ENCODE measurements at places on chromosomes 11 and 22.

DNA sequence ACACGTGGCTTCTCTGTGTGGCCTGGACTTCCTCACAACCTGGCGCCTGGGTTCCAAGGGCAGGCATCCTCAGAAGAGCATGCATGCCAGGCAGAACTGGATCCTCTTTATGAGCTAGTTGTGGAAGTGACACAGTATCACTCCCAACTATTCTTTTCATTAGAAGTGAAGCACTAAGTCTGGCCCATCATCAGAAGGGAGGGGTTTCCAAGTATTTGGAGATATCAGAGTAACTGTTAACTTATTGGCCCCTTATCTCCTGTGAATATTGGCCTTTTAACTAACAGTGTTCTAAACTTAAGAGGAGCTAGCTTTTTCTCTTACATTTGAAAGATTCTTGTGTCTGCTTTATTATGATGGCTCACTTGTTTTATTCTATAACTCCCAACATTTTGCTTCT, 35.5 kb downstream of the FDX1 start:
- no peak for DNase-seq

DNA sequence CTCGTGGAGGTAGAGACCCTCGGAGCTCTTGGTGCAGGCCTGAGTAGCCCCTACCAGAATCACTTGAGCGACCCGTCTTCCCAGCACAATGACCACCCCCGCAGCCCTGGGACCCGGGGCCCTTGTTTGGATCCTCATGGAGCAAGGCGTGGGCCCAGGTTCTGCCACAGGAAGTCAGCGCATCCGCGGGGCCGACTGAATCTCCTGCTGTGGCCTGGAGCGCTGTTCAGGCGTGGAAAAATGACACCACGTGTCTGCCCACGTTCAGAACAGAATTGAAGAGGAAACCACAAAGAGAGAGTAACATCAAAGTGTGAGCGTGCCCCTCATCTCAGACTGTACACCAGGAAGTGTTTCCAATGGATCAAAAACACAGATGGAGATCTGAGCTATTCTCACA, 1479.2 kb downstream of the TBC1D22A start:
- no peak for DNase-seq

GRCh38 chr11:106879832-106880546, 138.3 kb downstream of the GUCY1A2 start:
- DNase-seq: no peak

- DNase-seq: no peak
Observed at GRCh38 chr22:49108636-49109315, 718.9 kb downstream of the BRD1 start.

DNA sequence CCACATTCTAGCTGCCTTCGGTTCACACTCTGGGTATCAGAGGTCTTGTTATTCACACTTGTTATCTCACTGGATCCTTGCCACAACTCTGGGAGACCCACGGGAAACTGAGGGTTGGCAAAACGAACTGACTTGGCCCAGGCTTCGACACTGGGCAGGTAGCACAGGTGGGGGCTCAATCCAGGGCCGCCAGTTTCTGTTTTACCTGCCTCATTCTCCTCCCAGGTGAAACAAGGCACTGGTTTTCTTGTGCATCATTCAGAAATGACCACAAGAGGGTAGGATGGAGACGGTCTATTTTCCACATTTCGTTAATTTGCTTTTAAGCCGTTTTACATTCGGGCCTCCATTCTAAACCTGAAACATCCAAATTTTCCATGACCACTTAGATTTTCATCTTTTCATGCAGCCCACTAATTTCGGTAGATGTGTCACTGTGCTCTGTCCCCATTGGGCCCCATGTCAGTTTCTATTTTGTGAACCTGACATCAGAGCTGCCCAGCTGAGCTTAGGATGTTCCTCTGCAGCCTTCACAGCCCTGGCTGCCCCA, 108.1 kb downstream of the KIAA1671 start:
- DNase-seq: no peak

DNA sequence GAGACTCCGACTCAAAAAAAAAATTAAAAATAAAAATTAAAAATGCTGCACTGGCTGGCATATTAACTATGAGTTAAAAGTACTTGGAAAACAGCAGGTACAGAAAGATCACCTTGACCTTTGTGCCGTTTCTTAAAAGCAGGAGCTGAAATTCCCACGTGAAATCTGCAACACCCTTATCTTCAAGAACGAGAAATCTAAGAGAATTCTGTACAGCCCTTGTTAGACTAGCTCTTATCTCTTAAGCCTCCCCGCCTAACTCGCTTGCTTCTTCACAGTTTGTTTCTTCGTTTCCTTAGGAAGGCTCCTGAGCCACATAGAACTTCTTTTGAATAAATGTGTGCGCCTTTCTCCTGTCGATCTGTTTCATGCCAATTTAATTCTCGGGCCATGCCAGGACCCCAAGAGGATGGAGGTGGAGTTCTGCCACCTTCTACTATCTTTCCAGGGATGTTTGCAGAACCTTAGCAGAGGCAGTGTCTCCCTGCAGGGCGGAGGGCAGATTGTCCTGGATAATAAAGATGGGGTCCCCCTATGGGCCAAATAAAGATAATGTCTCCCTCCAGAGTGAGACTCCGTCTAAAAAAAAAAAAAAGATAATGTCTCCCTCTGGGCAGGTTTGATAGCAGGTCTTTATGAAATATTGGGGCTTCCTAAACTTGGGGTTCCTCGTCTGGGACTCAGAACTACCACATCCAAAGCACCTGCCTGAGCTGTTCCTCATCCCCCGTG, 27.4 kb upstream of the SYT8 start:
- no peak for DNase-seq

GRCh38 chr11:108916290-108916689, 251.4 kb downstream of the DDX10 start:
- peak; percentile 30 for DNase-seq

DNA sequence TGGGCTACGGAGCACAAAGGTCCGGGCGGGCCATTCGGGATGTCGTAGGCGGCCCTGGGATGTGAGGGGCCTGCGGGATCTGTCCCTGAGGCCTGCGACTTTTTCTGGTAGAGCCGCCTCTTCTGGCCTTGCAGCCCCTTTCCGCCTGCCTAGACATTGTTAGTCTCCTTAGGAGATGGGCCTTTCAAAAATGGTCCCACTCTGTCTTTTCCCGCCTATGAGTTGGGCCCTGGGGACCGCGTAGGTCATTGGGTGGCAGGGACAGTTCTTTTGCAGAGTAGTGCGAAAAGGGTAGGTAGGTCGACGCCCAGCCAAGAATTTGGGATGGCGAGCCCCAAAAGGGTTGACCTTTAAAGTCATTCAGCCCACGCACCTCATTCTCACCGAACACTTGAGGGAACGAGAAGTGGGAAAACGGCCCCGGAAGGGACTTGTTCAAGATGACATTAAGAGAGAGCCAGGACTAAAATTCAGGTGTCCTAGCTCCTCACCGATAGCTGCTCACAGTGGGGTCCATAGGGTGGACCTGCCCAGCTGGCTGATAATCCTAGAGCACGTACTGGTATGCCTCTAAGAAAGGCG, 785 bp downstream of the OTUB1 start:
- DNase-seq: no peak

DNA sequence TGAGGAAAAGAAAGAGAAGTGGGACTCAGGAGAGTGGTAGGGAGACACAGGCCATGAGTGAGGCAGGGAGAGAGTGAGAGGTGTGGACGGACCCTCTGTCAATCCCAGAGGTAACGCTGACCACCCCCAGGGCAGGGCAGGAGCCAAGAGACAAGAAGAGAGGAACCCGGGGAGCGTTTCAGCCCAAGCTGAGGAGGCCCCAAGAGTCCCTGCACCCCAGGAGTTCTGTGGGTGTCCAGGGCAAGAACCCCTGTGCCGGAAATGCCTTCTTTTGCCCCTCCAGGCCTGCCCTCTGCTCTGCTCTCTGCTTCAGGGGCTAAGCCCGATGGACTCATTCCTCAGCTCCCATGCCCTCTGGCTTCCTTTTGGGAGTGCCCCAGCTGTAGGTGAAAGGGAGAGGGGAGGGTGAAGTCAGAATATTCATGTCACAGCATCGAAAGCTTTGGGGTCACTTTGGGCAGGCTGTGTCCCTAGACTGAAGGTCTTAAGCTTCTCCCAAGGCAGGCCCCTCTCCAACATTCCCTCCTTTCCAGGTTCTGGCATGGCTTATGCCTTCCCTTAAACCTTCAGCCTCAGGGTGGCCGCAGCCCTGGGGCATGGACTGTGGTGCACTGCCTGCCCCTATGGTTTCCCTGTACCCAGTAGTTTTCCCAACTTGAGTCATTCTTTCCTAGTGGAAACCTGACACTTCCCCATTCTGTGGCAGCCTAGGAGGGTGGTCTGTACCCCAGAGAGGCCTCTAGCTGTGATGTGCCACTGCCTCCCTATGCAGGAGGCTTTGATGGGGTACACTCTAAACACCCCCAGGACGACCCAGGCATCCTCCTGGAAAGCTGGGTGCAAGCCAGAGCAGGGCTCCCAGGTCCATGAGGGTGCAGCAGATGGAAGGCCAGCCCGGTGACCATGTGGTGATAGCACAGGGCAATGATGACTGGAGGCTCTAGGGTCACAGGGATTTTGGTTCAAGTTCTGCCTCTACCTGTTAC, 27.1 kb downstream of the MYEOV start:
- peak; percentile 27 for DNase-seq

DNA sequence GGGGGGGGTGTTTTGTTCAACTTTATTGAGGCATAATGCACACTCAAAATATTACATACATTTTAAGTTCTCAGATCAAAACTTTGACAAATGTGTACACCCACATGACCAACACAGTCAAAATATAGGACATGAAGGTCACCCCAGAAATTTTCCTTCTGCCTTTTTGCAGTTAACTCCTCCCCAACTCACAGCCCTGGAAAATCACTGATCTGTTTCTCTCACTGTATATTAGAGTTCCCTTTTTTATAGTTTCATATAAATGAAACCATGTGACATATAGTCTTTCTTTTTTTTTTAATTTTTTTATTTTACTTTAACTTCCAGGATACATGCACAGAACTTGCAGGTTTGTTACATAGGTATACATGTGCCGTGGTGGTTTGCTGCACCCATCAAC, 4.6 kb downstream of the TMPRSS5 start:
- no peak for DNase-seq

GRCh38 chr22:45179276-45180049, 15.7 kb downstream of the NUP50 start:
- DNase-seq: no peak

GRCh38 chr11:94469416-94469815, 24.2 kb downstream of the MRE11 start:
- no peak for DNase-seq

DNA sequence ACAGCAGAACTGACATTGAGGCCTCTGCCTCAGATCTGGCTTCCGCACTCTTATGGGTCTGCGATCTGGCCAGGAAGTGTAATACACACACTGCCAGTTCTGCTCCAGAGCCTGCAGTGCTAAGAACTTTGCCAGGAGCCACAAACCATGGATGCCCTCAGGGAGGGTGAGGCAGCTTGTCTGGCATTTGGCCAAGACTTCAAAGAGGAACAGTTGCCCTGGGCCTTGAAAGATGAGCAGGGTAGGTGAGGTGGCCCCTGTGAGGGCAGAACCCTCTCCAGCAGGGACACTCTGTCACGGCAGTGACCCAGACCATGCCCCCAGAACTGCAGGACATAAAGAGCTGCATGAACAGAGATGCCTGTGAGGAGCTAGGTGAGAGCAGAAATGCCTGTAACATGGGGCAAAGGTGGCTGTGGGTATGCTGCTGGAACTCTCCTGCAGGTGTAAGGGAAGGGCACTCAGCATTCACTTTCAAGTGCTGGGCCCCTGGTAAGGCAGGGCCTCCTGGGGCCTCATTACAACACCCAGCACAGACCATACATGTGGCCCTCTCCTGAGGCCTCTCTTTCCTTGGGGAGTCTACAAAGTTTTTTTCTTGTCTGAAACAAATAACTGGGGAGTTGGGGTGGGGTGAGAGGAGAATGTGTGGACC, 47.3 kb downstream of the NEU3 start:
- DNase-seq: no peak

DNA sequence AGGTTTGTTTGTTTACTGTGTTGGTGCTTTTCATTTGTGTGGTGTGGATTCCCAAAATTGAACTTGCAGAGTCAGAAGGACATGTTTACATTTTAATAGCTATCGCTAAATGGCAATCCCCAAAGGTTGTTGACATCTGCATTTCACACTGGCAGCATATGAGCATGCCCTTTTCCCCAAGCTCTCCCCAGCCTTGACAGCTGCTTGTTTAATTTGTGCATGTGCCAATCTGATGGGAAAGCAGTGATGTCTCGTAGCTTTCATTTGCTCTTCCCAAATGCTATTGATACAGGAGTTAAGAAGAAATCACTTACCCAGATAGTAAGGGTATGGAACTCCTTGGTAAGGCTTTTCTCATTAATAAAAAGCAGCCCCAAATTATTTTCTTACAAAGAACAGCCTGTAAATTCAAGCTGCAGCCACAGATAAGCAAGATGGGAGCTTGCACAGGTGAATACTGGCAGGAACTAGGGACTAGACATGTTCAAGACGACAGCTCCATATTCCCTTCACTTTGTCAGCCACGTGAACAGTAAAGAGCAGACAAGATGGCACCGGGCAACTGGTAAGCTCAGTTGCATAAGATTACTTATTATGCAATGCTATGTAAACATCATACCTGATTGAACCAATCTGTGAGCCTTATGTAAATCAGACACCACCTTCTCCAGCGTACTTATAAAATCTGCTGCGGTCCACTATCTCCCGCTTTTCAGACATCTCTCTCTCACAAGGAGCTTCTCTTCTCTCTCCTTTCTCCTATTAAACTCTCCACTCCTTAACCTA, 87.4 kb downstream of the IGLL5 start:
- no peak for DNase-seq

Data from astrocyte of the spinal cord (primary cell).